ENCODE measurements at places on chromosomes 4 and X.

DNA sequence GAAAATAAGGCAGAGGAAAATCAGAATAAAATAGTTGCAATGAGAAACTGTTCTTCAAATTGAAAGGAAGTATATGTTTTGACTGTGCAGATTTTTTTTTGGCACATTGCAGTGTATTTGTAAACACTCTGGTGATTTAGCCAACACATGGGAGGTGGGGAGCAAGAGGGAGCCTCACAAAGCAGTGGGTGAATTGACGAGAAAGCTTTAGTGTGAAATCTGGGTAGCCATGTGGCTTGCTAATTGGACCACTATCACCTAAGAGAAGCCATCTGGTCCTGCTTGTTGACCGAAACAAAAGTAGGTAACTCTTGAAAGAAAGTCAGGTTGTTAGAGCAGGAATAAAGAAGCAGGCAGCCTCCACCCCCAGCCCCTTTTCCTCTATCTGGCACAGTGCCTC lies 10.4 kb downstream of the CLCN5 start:
- no peak for DNase-seq

- DNase-seq: no peak
Measured at GRCh38 chr4:175646802-175647201, 165.3 kb downstream of the GPM6A start.

GRCh38 chr4:114998316-114998715 lies 115.1 kb downstream of the NDST4 start:
- DNase-seq: no peak

DNA sequence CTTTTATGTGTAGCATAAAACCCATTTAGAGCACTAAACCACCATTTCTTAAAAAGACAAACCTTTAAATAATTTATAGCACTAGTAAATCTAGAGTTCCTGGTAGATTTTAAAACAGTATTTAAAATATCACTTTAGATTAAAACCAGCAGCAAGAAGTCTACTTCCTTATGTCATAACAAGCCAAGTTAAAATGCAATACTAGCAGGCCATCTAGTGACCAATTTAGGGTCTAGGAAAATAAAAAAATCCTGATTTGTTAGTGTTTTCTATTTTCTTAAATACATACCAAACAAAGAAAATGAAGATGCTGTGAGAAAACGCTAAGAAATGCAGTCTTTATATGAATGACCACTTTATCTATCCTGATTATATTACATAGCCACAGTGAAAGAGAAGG lies 53.9 kb downstream of the PAPSS1 start:
- DNase-seq: no peak

GRCh38 chrX:9108054-9108453 lies 74.1 kb upstream of the FAM9B start:
- DNase-seq: no peak

GRCh38 chr4:71537551-71538065 lies 198.8 kb downstream of the SLC4A4 start:
- no peak for DNase-seq

GRCh38 chr4:4838051-4838935 lies 21.2 kb upstream of the MSX1 start:
- no peak for DNase-seq

DNA sequence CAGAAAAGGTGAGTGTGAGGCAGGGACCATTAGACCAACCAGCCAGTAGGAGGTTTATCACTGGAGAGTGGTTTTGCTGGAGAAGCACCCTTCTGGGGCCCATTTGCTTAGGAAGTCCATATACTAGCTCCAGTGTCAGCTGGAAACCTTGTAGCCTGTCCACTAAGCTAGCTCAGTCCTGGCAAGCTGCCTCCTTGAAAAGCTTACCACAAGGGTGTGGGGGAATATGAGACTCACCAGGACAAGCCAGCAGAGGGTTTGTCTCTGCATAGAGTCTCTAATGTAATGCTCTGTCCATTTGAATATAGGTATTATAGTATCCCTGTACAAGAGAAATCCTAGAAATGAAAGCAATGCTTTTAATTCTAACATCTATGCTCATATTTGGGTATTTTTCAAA lies 86.3 kb downstream of the FBXL5 start:
- no peak for DNase-seq

GRCh38 chrX:31136144-31136611 lies 64.3 kb upstream of the FTHL17 start:
- no peak for DNase-seq

- DNase-seq: peak; percentile 61
Measured at GRCh38 chrX:78517124-78517523, 142.0 kb downstream of the RTL3 start.

DNA sequence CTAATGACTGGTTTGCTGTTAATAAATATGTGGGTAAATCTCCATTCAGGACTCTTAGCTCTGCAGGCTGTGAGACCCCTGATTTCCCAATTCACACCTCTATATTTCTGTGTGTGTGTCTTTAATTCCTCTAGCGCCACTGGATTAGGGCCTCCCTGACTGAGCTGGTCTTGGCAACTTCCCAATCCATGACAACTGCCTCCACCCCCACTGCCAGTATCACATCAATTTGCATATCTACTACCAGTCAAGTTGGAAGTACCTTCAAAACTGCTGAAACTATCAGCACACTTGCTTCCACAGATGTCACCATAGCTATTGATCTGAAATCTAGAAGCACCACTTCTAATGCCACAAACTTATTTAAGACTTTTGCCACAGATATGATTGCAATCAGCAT lies 27.6 kb downstream of the OPRPN start:
- DNase-seq: no peak

DNA sequence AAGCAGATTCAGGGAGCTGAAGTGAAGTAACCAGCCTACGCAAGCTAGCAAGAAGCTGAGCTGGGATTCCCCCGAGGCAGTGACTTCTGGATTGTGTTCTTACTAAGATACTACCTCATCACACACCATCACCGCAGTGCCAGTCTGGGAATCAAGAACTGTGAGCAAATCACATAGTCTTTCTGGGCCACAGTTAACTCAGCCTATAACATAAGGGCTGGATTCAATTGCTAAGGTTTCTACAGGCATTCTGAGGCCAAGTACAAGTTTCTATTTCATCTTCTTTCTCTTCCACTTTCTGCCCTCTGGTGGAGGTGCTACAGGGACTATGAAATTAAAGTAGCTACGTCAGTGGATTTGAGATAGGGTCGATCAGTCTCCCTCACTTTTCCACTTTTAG lies 1.4 kb upstream of the CORIN start:
- peak; percentile 69 for DNase-seq

DNA sequence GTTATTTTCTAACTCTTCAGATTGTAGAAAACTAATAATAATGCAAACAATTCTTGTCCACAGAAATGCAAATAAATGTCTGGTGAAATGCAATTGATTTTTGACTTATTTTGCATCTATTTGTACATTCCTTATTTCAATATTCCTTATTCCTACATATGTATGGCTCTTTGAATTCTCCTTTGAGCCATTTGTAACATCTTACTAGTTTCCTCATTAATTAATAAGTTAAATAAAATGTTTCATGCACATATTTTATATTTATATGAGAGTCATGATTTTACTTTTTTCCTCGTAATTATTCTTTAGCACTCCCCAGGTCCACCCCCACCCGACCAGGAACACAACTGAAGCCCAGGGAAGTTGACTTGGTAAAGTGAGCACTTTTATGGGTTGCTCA lies 2.7 kb upstream of the FTHL17 start:
- DNase-seq: no peak

DNA sequence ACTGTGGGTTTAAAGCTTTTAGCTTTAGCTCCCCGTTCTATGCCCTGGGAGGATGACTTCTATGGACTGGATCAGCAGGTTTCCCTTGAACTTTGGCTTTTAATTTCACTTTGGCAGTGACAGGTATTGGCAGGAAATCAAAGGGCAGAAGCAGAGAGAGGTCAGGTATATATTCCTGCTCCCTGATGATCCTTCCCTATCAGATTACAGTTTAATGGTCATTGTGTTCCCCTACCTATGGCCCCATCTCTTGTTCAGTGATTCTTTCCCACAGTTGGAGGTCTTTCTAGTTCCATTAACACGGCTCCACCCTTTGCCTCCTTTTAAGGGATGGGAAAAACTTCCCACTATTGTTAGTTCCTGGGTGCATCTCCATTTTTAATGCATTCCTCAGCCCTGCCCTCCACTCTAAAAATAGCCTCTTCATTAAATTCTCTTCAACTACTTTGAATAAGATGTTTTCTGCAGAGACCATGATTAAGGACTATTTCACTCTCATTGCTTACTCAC lies 107.8 kb upstream of the TMEM47 start:
- DNase-seq: no peak

GRCh38 chr4:184251670-184251980 lies 34.0 kb upstream of the ENPP6 start:
- no peak for DNase-seq

DNA sequence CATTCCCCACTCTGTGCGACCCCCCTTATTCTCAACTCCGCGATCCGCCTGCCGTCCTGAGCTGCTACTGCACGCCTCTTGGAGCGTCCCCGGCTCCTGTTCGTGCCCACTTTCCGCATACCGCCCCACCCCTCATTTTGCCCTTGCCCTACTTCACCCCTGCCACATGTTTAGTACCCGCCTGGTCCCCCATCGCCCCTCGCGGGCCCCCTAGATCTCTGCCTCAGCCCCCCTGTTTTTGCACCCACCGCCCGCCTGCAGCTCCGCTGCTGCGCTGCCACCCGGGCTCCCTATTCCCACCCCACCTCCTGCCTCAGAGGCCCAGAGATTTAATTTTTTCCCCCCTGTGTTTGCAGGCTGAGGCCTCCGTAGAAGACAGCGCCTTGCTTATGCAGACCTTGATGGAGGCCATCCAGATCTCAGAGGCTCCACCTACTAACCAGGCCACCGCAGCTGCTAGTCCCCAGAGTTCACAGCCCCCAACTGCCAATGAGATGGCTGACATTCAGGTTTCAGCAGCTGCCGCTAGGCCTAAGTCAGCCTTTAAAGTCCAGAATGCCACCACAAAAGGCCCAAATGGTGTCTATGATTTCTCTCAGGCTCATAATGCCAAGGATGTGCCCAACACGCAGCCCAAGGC lies 1.4 kb downstream of the MAGED1 start:
- DNase-seq: no peak

DNA sequence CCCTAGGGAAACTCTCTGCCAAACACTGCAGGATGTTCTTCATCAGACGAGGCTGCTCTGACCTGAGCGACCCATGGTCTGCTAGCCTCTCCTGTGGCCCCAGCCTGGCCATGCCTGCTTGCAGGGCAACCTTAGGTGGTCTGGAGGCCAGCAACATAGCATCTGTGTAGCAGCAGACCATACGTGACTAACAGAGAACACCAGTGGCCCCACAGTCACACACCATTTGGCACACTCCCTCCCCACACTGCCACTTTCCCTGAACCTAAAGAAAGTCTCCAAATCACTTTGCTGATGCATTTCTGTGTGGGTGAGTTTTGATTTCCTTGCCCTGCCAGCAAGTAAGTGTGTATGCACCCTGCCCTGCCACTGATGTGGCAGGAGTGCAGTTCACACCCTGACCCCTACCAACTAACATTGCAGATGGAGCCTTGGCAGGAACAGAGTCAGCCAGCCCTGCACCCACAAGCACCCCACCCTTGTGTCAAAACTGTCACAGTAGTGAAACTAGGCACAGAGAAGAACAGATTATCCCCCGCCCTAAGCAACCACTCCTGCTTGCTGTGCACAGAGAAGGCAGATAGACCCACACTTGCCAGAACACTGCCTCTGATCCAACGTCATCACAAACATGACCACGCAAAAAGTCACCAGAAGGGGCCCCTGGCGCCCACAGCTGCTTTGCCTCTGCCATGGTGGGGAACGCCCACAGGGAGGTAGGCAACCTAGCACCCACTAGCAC lies 249.1 kb downstream of the SPIN4 start:
- no peak for DNase-seq

- no peak for DNase-seq
Measured at GRCh38 chrX:9429767-9430166, 35.1 kb upstream of the TBL1X start.

Data from activated T-cell treated with anti-CD3 and anti-CD28 coated beads, Interleukin-2, amount 50 U/mL, for 48 hours (primary cell).